Tibial nerve (tissue), 4 donors: ENCODE measurements at places on chromosomes 1 and 21. TPM values are rescaled to one million over a fixed set of nuclear protein-coding genes. Genes with fewer than 3 reads are reported as not detected.

- no peaks in the 10 kb centered on the region for H3K4me1 ChIP-seq
- H3K27me3 ChIP-seq: no peaks in the 10 kb centered on the region
These were observed 17.9 kb downstream of the UBL4B start for GRCh38 chr1:110130113-110130591.

GRCh38 chr1:24949331-24949881, 19.3 kb upstream of the RUNX3 start:
- DNase-seq: no peak
- no peaks in the 10 kb centered on the region for H3K4me1 ChIP-seq
- no peak overlapping the region for H3K4me3 ChIP-seq
- no peaks in the 10 kb centered on the region for H3K36me3 ChIP-seq
- H3K27me3 ChIP-seq: no peaks in the 10 kb centered on the region

The CDA gene
- total RNA-seq: 5.1 TPM

The SLC35F3 gene
- total RNA-seq: not detected

The AKIRIN1 gene
- 45.3 TPM for total RNA-seq
